ENCODE measurements at places on chromosomes 2 and 18. TPM values are rescaled to one million over a fixed set of nuclear protein-coding genes. Genes with fewer than 3 reads are reported as not detected.

The GBX2 gene
- 0.31 TPM for polyA plus RNA-seq

The DSG1 gene
- not detected for polyA plus RNA-seq

The TNP1 gene
- not detected for polyA plus RNA-seq

The SLC5A7 gene
- not detected for polyA plus RNA-seq

The CDCA7 gene
- 28.6 TPM for polyA plus RNA-seq

The MATN3 gene
- polyA plus RNA-seq, result 4.8 TPM

GRCh38 chr18:74597034-74597661 is 522 bp upstream of the ZNF407 start:
- peak; percentile 80 for DNase-seq

- no peak for DNase-seq
These were observed 28.0 kb downstream of the EMILIN2 start for GRCh38 chr18:2874765-2875164.

DNA sequence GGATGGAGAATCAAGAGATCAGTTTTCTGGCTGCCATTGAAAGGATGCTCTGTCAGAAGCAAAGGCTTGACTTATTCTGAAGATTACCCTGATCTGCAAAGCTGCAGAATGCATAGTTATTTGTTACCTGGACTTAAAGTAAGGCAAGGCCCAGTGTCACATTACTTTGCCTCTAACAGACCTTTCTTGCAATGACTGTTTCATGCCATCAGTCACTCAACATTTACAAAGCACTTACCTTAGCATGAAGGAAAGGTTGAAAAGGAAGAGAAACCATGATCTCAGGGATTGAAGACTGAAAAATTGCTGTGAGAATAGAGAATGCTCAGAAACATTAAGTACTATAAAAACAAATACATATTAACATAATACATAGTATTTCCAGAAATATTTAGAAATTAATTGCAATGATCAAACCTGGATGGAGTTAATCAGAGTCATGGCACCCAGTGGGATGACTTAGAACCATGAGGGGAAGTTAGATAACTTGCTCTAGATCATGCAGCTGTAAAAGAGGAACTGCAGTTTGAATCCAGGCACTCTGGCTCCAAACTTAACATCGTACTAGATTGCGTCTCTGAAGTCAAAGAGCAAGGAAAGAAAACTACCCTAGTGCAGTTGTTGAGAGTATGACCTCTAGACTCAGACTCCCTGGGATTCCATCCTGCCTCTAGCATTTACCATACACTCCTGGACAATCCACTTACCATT is 26.5 kb upstream of the FAM117B start:
- no peak for DNase-seq

- DNase-seq, result peak; percentile 9
These were observed 798.8 kb upstream of the HS6ST1 start for GRCh38 chr2:129117434-129117833.

GRCh38 chr18:51195086-51195450 is 2.4 kb downstream of the MEX3C start:
- no peak for DNase-seq

GRCh38 chr18:6058941-6059340 is 163.6 kb upstream of the TMEM200C start:
- DNase-seq, result peak; percentile 95

All from cardiac muscle cell (in vitro differentiated cells and primary cell).